ENCODE measurements at places on chromosomes 4 and X. TPM values are rescaled to one million over a fixed set of nuclear protein-coding genes. Genes with fewer than 3 reads are reported as not detected.

GRCh38 chrX:101040197-101040596 is 11.7 kb downstream of the TRMT2B start:
- DNase-seq = no peak

- DNase-seq = no peak
Observed at GRCh38 chrX:23871905-23872546, 35.7 kb downstream of the APOO start.

DNA sequence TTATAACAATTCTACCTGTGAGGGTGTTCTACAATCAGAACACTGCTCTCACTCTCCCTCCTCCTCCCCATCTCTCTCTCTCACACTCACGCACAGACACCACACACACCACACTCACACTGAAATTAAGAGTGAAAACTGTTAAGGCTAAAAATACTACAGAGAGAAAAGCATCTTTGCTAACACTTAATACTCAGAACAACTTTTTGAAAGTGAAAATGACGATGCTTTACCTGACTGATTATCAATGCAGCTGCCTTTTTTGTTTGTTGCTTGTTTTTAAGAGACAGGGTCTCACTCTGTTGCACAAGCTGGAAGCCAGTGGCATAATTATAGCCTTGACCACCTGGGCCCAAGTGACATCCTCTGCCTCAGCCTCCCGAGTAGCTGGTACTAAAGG is 222.4 kb downstream of the APBB2 start:
- DNase-seq = no peak

GRCh38 chr4:26490111-26490959 is at the start of gene CCKAR:
CCKAR (minus strand) TSS chr4:26490484; CDS start chr4:26490267, 217 bp downstream.
- no peak for DNase-seq

DNA sequence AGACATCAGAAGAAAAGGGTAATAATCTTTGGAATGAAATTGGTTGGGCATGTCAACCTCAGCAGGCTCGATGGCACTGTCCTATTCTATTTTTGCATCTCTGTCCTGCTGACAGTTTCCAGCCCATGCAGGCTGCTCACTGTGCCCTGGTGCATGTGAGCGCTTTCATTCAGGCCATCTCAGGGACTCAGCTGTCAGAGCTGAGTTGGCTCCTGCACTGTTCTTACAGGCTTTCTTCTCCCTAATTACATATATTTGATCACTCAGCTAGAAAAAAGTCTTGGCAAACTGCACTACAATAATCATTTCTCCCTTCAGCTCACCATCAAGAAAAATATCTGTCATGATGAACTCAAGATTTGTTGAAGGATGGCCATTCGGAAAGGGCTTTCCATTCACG is 84.7 kb downstream of the RASL11B start:
- no peak for DNase-seq

DNA sequence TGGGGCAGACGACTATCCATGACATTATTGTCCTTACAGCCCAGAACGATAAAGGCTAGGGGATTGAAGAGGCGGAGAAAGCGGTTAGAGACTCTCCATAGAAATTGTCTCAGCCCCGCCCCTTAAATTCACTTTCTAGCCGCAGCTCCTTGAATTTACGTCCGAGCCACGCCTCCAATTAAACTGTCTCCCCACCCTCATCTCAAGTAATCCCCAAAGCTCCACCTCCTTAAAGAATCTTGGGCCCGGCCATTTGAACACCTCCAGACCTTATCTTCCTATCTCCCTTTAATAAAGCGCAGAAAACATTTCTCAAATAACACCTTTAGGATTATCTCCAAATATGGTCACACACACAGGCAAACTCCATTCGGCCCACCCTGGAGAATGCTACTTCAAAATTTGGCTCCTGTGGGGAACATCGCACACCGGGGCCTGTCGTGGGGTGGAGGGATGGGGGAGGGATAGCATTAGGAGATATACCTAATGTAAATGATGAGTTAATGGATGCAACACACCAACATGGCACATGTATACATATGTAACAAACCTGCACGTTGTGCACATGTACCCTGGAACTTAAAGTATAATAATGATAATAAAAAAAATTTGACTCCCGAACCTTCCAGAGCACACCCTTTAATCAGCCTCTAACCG is 7.2 kb upstream of the MAGIX start:
- DNase-seq = no peak

GRCh38 chrX:42485601-42486000 is 292.4 kb downstream of the PPP1R2C start:
- DNase-seq = no peak

GRCh38 chr4:173521467-173522159 is 8.4 kb downstream of the HAND2 start:
- DNase-seq = no peak

- DNase-seq = no peak
Observed at GRCh38 chrX:701673-702072, 71.1 kb downstream of the SHOX start.

- no peak for DNase-seq
Observed at GRCh38 chr4:84973856-84974255, 7.4 kb upstream of the WDFY3 start.

- DNase-seq = no peak
Observed at GRCh38 chrX:53223068-53223693, 1.8 kb downstream of the KDM5C start.

DNA sequence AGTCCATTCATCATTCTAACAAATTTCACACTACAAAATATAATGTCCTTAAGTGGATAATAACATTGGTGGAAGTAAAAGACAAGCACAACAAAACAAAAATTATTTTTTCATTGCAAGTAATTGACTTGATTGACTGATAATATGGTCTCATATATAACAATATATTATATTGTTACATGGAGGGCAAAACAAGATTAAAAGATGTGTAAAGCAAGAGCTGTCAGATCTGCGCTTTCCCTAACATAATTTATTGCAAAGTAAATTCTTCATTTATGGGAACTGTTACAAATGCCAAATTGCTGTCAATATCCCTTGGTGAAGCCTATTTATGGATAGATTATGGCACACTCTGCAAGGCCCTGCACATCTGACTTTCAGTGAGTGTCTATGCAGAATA is 233.6 kb downstream of the PCDH7 start:
- DNase-seq = no peak

DNA sequence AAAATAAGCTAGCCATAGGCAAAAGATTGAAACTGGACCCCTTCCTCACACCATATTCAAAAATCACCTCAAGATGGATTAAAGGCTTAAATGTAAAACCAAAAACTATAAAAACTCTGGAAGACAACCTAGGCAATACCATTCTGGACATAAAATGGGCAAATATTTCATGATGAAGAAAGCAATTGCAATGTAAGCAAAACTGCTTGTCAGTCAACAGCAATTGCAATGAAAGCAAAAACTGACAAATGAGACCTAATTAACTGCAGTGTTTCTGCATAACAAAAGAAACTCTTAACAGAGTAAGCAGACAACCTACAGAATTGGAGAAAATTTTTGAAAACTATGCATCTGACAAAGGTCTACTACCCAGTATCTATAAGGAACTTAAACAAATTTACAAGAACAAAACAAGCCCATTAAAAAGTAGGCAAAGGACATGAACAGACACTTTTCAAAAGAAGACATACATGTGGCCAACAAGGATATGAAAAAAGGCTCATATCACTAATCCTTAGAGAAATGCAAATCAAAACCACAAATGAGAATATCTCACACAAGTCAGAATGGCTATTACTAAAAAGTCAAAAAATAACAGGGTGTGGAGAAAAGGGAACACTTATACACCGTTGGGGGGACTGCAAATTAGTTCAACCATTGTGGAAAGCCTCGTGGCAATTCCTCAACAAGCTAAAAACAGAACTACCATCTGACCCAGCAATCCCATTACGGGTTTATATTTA is 46.7 kb downstream of the CFAP299 start:
- no peak for DNase-seq

GRCh38 chr4:119297795-119298194 is 24.1 kb downstream of the FABP2 start:
- no peak for DNase-seq

RRH gene
- 0.26 TPM for polyA plus RNA-seq

PLXNB3 gene
- 2.1 TPM for polyA plus RNA-seq

NR3C2 gene
- polyA plus RNA-seq = 23.9 TPM

MAGEA11 gene
- polyA plus RNA-seq = not detected

GPRIN3 gene
- 6.4 TPM for polyA plus RNA-seq

ANXA3 gene
- polyA plus RNA-seq = 43.5 TPM

MEPE gene
- polyA plus RNA-seq = not detected

FGF13 gene
- polyA plus RNA-seq = 29.8 TPM

HAND2 gene
- 0.11 TPM for polyA plus RNA-seq

TCEAL5 gene
- polyA plus RNA-seq = 12.0 TPM

TMPRSS11F gene
- not detected for polyA plus RNA-seq

DMD gene
- 31.2 TPM for polyA plus RNA-seq
